NCI-H526 treated with DMSO at 0.1 percent for 48 hours (cell line): ENCODE measurements at places on chromosomes 1 and 21.

- no peak for DNase-seq
Observed at GRCh38 chr1:230867903-230868735, at the start of gene C1orf198. Gene C1orf198 (minus strand): TSS chr1:230868521. CDS start chr1:230868512, 9 bp downstream.

DNA sequence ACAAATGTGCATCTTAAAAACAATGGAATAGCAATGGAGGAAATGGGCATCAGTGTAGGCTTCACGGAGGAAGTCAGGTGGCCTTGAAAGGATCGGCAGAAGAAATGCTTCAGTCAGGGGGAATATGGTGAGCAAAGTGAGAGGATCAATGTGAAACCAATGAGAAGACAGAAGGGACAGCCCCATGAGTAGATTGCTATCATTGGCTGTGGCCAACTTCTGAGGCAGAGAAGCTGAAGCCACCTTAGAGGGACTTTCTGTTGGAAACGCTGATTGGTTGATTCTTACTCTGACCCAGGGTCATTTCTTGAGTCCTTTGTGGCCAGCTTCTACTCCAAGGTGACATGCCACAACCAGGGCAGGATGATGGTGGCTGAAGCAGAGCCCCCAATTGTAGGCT is 130.7 kb upstream of the ZNF648 start:
- DNase-seq = no peak

DNA sequence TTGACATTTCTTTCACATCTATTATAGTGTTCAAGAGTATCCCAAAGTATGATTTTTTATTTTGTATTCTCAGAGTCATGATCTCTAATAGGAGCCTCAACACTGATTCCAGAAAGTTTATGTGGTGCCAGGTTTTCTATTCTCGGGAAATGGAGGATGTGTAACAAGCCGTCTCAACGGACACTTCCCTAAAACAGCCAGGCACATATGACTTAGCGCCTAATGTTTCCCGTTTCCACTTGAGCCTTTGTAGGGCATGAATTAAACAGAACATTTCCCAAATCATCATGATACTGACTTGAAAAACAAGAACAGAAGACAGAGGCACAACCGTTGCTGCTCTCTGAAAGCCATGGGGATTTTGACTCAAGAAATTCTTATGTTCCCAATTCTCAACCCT is 8.0 kb downstream of the CYYR1 start:
- DNase-seq = no peak

DNA sequence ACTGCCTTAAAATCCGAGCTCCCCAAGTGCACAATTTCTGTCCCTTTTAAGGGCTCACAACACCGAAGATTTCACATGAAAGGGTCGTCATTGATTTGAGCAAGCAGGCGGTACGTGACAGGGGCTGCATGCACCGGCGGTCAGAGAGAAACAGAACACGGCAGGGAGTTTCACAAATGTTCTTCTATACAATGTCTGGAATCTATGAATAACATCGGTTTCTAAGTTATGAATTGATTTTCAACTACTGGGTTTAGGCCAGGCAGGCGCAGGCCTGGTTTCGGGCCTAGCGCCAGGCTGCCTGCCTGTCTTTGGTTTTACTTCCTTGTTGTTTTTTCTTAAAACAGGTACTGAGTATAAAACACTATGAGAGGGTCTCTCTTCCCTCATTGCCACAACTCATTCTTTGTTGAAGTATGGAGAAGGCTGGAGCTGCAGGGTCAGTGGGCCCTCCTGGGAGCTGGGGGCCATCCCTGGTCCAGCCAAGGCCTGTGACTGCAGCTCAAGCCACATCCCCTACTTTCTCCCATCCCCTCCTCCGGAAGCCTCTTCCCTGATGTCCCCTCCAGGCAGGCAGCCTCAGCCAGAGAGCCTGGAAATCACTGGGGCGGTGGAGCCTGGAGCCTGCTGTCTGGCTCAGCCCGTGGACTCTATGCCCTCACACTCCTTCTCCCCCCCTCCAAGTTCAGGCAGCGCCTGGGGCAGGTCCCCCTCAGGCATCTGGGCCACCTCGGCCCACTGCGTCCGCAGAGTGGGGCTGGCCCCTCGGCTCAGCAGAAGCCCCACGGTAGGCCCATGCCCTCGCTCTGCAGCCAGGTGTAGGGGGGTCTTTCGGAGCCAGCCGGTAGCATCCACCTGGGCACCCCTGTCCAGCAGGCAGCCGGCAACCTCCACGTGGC is 2.4 kb downstream of the ANKRD65 start:
- no peak for DNase-seq

DNA sequence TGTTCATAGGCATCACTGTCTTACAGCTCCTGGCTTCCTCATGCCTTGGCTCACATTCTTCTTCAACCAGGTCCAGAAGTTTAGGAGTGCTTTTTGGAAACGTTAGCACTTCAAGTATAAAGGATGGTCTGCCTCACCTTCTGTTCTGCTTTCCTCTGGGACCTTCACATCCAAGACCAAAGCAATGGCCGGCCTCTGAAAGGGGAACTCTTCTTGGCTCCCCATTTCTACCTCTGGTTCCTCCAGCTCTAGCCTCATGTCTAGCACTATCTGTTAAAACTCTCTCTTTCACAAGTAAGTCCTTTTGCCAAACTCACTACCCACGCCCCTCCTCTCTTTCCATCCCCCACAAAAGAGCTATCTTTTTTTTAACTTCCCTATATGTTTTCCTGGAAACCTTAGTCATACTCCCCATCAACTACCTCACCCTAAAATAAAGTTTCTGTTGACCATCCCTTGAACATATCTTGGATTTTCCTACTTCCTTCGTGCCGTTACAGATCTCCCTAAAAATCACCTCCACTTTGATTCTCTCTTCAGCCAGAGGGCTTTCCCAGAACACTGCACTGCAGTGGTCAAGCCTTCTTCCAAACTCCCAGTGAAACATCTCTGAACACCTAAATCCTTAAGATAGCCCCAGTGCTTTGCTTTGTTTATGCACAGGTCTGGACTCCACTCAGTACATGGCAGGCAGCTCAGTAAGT is 7.9 kb downstream of the SORT1 start:
- DNase-seq = no peak

DNA sequence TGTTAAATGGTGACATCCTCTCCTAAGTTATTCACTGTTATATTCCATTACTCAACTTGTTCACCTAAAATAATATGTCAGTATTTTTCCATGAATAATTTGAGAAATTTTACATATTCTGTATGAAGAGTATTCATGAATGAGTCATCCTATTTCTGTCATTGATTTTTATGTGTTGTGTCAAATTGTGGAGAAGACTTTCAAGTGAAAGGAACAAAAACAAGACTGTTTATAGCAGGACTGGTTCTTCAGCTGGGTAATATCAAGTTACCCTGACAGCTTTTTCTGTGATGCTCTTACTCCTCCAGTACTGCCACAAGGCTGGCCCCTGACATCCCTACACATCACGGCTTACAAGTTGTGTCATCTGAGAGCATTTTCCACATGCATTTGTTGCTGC is 847.7 kb downstream of the NCAM2 start:
- no peak for DNase-seq

DNA sequence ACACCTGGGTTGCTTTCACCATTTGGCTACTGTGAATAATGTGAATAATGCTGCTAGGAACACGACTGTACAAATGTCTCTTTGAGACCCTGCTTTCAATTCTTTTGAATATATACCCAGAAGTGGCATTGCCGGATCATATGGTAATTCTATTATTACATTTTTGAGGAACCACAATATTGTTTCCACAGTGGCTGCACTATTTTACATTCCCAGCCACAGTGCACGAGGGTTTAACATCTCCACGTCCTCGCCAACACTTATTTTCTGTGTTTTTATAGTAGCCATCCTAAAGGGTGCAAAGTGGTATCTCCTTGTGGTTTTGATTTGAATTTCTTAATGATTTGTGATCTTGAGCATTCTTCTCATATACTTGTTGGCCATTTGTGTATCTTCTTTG is 15.7 kb downstream of the FHAD1 start:
- DNase-seq = no peak

DNA sequence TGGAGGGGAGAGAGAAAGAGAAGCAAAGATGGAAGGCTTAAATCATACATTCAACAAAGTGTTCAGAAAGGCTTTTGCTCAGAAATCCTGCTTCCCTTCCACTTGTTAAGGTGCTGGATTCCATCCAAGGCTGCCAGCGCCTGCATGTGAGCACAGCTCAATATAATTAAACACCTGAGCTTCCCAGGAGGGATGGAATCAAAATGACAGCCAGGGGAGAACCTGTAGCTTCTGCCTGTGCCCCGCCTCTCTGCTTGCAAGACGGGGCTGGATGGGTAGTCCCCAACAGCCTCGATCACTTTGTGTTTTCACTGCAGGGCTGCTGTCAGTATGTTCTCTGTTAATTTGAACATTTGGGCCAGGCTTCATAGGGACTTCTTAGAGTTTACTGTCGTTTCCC is 225.7 kb downstream of the KCNH1 start:
- no peak for DNase-seq

DNA sequence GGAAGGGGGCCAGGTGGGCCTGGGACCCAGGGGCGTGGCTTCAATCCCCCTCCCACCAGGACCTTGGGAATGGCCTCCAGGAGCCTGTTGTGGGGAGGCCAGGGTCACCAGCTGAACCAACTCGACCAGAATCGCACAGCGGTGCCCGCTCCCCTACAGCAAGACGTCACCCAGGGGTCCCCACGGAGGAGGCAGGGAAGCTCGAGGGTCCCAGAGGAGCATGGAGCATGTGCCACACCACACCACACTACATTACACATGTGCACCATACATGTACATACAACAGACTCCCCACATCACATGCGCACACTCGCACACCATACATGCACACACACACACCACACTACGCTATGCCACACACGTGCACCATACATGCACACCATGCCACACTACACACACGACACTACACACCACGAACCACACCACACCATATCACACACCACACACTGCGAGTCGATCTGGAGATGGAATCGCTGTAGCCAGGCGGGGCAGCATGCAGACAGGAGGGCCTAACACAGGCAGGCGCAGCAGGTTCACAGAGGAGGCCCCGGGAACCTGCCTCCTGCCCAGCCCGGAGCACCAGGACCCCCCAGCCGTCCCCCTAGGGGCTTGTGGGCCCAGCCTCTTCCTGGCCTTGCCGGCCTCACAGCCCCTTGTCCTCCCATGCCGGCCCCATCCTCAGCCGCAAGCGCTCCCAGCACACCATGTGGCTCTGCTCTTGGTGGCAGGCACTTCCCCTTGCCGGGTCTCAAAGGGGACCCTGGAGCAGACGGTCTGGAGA is 596 bp downstream of the ITGB2 start:
- DNase-seq = no peak

- no peak for DNase-seq
Observed at GRCh38 chr1:240644732-240645131, 32.8 kb upstream of the GREM2 start.

- DNase-seq = no peak
Observed at GRCh38 chr1:222098404-222098803, 356.5 kb upstream of the DUSP10 start.

DNA sequence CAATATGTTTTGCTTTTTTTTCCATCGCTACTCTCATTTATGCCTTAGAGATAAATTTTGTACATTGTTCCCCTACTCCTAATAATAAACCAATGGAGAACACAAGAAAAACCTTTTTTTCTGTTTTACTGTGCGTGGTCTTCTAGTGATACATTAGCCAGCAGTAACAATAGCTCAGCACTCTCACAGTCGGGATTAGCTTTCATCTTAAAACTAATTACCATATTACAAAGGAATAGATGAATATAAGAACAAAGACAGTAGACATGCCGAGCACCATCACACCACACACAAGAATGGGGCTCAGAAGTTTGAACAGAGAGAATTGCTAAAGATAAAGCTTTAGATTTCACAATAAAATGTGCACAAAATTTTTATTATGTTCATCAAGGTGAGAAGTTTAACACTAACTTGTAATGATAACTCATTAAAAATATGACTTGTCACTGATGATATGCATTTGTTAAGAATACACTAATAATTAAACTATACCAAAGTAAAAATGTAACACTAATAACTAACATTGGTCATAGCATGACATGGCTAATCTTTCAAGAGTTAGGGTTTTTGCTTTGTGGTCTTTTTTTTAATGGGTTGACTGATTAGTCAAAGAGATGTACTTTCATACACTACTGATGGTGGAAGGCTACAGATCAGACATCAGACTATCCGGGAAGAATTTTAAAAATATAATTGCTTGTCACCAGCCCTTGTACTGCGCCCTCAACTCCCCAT is 61.8 kb downstream of the EXTL2 start:
- DNase-seq = no peak

GRCh38 chr1:182598296-182598695 is 5.9 kb downstream of the RGS16 start:
- DNase-seq = no peak

GRCh38 chr1:156378557-156378956 is 9.5 kb downstream of the RHBG start:
- no peak for DNase-seq
